ENCODE measurements at places on chromosomes 11 and 22.

DNA sequence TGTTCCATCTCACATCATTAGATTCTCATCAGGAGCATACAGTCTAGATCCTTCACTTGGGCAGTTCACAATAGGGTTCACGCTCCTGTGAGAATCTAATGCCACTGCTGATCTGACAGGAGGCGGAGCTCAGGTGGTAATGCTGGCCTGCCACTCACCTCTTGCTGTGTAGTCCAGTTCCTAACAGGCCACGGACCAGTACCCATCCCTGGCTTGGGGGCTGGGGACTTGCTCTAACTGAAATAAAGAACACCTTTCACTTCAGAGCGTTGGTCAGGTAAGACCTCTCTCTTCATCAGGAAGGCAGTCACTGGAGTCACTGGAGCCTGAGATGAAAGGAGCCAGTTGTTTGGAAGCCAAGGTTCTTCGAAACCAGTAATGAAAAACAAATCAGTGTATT is 41.7 kb downstream of the PRMT3 start:
- no peak for DNase-seq

GRCh38 chr11:112499153-112499880 is 238.7 kb upstream of the PLET1 start:
- DNase-seq, result no peak

GRCh38 chr11:34259087-34259486 is 98.7 kb downstream of the ABTB2 start:
- DNase-seq, result no peak

GRCh38 chr11:16380941-16381568 is 24.7 kb upstream of the SOX6 start:
- DNase-seq, result no peak

- DNase-seq, result peak; percentile 91
Measured at GRCh38 chr11:12331239-12331874, 46.0 kb upstream of the PARVA start.

DNA sequence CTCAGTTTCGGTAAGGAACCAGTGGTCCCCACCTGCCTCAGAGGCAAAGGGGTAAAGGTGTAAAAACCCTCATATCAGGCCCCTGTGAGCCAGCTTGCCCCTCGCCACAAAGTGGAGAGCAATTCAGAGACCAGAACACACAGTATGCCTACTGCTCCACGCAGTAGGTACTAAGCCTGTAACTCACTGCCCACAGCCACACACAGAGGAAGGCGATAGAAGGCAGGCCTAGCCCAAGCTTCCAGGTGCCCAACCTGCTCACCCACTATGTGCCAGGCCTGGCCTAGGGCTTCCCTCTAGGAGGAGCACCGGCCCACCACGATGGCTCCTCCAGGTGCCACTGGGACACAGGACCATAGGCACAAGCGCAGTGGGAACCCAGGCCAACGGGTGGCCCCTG is 63.1 kb upstream of the TCF20 start:
- no peak for DNase-seq

GRCh38 chr11:3827434-3828186 is 13.1 kb downstream of the RHOG start:
- no peak for DNase-seq

GRCh38 chr22:47836957-47837356 is 1074.5 kb downstream of the TBC1D22A start:
- no peak for DNase-seq

DNA sequence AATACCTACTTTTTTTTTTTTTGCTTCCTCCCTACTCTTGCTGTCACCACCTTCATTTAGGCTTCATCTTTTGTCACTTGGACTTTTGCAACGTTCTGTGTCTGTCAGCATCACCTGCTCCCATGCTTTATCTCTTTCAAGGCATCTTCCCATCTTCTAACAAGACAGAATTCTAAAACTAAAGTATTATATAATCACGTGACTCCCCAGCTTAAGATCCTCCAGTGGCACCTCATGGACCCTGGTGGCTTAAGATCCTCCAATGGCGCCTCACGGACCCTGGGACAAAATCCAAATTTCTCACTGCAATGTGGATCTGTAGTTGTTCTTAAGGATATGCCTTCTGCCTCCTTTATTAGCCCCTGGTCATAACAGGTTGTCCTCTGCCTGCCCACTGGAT is 248.2 kb upstream of the SORL1-AS1 start:
- DNase-seq, result no peak

- peak; percentile 80 for DNase-seq
Measured at GRCh38 chr11:102470251-102470650, 17.7 kb upstream of the TMEM123 start.

GRCh38 chr11:134245434-134245833 is 7.7 kb downstream of the THYN1 start:
- no peak for DNase-seq

- DNase-seq, result no peak
Measured at GRCh38 chr11:24872186-24872585, 375.3 kb downstream of the LUZP2 start.

GRCh38 chr11:46527591-46528130 is 66.2 kb downstream of the AMBRA1 start:
- no peak for DNase-seq

GRCh38 chr11:92511522-92512203 is 287.0 kb downstream of the FAT3 start:
- DNase-seq, result no peak

DNA sequence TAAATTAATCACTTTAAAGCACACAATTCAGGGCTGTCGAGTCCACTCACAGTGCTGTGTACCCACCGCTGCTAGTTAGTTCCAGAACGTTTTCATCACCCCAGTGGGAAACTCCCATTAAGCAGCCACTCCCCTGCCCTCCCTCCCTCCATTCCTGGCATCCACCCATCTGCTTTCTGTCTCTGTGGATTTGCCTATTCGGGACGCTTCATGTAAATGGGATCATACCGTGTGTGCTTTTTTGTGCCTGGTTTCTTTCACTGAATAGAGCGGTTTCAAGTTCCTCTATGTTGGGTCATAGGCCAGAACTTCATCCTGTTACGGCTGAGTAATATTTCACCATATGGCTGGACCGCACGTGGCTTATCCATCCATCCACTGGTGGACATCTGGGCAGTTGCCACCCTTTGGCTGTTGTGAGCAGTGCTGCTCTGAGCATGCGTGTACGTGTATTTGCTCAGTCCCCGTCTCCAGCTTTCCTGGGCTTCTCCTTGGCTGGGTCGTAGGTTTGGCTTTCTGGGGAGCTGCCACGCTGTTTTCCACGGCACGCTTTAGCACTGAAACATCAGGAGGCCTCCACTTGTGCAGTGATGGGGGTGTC is 30.1 kb downstream of the ARHGAP8 start:
- no peak for DNase-seq
